ENCODE measurements at places on chromosomes 3 and 15. TPM values are rescaled to one million over a fixed set of nuclear protein-coding genes. Genes with fewer than 3 reads are reported as not detected.
A peak's percentile ranks its signal among the peaks of the same experiment; 100 is the strongest.

DNA sequence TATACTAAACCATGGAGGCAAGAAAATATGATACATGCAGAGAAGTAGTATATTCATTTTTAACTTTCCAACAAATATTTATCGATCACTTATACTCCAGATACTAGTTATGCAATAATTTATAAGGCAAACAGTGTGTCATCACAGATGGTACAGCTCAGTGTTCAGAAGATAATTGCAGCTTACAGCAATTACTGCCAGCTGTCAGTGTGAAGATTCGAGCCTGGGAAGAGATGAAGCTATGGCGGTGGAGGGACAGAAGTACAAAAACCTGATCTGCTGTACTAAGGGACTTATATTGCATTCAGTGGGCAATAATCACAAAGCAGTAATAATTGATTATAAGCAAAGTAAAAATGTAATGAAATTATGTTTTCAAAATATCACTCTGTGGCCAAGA is 170.6 kb upstream of the EPHA3 start:
- no peak overlapping the region for H3K27ac ChIP-seq
- no peak for DNase-seq
- H3K36me3 ChIP-seq, result no peaks in the 10 kb centered on the region
- H3K4me1 ChIP-seq, result no peaks in the 10 kb centered on the region
- no peaks in the 10 kb centered on the region for H3K27me3 ChIP-seq

- no peaks in the 10 kb centered on the region for H3K36me3 ChIP-seq
- DNase-seq, result no peak
- H3K4me3 ChIP-seq, result no peak overlapping the region
Measured at GRCh38 chr3:146881356-146881755, 276.2 kb upstream of the PLSCR5 start.

DNA sequence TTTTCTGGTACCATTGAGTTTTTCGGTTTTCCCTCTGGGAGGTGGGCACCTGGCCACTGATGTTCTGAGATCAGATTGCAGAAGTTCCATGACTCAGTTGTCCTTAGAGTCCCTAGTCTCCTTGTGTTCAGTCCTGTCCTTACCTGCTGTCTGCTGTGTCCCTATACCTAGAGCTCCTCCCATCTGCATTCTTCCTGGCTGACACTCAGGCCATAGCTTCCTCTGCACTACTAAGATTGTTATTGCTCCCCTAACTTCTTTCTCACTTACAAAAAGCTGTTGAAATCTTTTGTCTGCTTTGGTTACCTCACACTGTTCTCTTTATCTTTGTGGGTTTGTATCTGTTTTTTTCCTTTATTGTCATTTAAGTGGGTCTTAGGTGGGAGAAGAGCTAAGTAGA is 13.2 kb downstream of the USP3 start:
- DNase-seq, result no peak
- peaks cover 46% of the 10 kb centered on the region for H3K4me1 ChIP-seq
- no peak overlapping the region for H3K27ac ChIP-seq

GRCh38 chr3:84074767-84075166 is 884.0 kb upstream of the CADM2 start:
- H3K27ac ChIP-seq, result no peak overlapping the region
- H3K36me3 ChIP-seq, result no peaks in the 10 kb centered on the region
- no peak for DNase-seq
- H3K4me1 ChIP-seq, result no peaks in the 10 kb centered on the region

DNA sequence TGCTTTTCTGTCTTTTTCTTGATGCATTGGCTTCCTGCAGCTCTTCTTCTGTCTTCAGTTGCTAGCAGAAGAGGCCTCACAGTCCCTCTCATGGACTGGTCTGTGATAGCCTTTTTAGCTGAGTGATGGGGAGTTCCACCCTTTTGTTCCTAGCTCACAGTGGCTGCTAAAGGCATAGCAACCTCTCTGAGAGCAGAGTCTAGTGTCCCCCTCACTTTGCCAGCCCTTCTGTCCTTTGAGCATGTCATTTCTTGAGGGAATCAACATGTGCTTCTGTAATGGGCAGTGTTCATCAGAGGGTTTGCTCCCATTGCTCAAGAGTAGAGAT is 44.4 kb downstream of the GAP43 start:
- peaks cover 27% of the 10 kb centered on the region for H3K4me1 ChIP-seq
- H3K36me3 ChIP-seq, result no peaks in the 10 kb centered on the region
- no peak for DNase-seq
- H3K4me3 ChIP-seq, result no peak overlapping the region

DNA sequence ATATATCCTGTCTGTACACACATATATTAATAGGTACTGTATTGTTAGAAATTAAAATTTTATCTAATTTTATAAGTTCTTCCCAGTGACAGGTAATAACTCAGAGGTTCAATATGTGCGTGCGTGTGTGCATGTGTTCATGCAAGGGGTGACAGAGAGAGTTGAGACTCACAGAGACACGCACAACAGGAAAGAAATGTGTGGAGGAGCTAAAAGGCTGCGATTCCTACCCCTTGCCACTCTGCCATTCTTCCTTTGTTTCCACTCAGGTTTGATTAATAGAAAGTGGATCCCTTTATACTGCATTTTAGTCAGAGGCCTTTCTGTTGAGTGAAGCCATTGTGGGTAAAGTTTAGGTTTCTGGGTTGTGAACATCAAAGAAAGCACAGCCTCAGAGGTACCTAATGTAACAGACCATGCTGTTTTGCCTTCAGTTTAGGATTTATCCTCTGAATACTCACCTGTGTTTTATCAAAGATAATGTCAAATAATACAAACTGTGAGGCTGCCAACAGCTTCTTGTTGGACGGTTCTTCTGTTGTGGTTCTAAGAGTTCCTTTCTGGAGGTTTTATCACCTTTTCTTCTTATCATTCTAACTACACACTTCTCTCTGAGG is 182.3 kb downstream of the EPHA3 start:
- no peaks in the 10 kb centered on the region for H3K4me1 ChIP-seq
- no peak overlapping the region for H3K27ac ChIP-seq
- no peaks in the 10 kb centered on the region for H3K36me3 ChIP-seq

DNA sequence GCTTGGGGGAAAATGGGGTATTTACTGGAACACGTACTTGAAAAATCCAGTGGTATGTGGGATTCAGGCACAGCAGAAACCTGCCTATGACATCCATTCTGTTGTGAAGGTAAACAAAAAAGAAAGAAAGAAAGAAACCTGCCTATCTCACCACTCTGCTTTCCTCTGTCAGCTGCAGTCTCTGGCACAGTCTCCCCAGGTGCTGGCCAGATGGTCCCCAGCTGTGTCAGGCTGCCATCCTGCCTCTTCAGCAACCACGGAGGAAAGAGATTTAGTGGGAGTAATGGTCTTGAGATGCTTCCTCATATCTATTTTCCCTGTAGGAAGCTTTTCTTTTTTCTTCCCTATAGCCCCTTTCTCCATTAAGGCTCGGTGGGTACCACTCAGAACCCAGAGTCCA is 2.5 kb upstream of the PXYLP1 start:
- no peak for DNase-seq
- H3K27me3 ChIP-seq, result peaks cover 11% of the 10 kb centered on the region
- H3K36me3 ChIP-seq, result peaks cover 11% of the 10 kb centered on the region
- H3K4me3 ChIP-seq, result no peak overlapping the region
- no peak overlapping the region for H3K27ac ChIP-seq

DNA sequence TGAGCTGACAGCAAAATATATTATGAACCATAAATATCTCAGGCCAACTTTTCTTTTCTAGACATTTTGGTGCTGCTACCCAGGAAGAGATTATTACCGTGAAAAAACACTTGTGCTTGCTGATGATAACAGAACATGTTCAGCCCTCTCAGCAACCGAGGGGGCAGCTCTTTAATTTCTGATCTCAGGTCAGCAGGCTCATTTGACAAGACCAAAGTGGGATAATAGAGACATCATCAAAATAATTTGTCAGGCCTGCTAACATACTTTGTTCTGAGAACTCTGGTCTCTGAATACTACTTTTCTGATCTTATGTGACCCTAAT is 645.9 kb upstream of the KCNMB2 start:
- no peaks in the 10 kb centered on the region for H3K4me1 ChIP-seq
- H3K4me3 ChIP-seq, result no peak overlapping the region
- no peak for DNase-seq

The EXD1 gene
- total RNA-seq, result not detected

GRCh38 chr15:52653431-52653964 is 25.7 kb downstream of the ATOSA start:
- H3K36me3 ChIP-seq, result peaks cover 32% of the 10 kb centered on the region
- peaks cover 9% of the 10 kb centered on the region for H3K4me1 ChIP-seq
- DNase-seq, result no peak
- no peaks in the 10 kb centered on the region for H3K27me3 ChIP-seq
- H3K27ac ChIP-seq, result no peak overlapping the region
- H3K4me3 ChIP-seq, result no peak overlapping the region

GRCh38 chr3:156668073-156668763 is 6.2 kb upstream of the TIPARP start:
- DNase-seq, result no peak
- no peak overlapping the region for H3K27ac ChIP-seq
- H3K4me1 ChIP-seq, result peaks cover 53% of the 10 kb centered on the region
- H3K4me3 ChIP-seq, result no peak overlapping the region
- no peaks in the 10 kb centered on the region for H3K27me3 ChIP-seq

DNA sequence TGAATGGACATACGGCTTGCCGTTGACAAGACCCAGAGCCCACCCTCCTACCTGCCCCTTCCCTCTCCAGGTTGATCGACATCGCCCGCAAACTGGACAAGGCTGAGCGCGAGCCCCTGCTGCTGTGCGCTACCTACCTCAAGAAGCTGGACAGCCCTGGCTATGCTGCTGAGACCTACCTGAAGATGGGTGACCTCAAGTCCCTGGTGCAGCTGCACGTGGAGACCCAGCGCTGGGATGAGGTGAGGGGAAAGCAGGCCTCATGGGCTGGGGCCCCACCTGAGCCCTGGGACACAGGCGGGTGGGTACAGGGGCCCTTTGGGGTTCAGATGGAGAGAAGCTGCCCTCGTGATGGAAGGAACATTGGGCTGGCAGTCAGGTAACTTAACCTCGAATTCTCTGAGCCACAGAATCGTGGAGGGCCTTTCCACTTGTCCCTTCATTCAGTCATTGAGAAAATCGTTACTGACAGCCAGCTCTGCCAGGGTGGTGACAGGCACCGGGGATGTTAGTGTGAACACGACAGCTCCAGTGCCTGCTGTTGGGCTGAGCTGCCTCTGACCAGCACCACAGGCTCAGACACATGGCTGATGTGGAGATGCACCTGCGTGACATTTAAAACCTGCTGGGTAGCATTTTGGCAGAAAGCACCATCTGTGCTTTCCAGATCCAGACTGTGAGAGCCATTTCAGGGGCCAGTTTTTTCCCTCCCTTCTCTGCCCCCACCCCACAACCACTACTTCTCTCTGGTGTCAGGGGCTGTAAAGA is 25.6 kb upstream of the RHO start:
- H3K4me3 ChIP-seq, result no peak overlapping the region
- DNase-seq, result no peak
- no peak overlapping the region for H3K27ac ChIP-seq
- H3K36me3 ChIP-seq, result no peaks in the 10 kb centered on the region
- no peaks in the 10 kb centered on the region for H3K4me1 ChIP-seq

The TRAIP gene
- 21.0 TPM for total RNA-seq

- no peak for DNase-seq
- peak overlapping the region; percentile 97 for H3K27ac ChIP-seq
- H3K27me3 ChIP-seq, result no peaks in the 10 kb centered on the region
- H3K4me3 ChIP-seq, result peak overlapping the region; percentile 94
Measured at GRCh38 chr3:150602426-150603152, 532 bp upstream of the SELENOT start.

DNA sequence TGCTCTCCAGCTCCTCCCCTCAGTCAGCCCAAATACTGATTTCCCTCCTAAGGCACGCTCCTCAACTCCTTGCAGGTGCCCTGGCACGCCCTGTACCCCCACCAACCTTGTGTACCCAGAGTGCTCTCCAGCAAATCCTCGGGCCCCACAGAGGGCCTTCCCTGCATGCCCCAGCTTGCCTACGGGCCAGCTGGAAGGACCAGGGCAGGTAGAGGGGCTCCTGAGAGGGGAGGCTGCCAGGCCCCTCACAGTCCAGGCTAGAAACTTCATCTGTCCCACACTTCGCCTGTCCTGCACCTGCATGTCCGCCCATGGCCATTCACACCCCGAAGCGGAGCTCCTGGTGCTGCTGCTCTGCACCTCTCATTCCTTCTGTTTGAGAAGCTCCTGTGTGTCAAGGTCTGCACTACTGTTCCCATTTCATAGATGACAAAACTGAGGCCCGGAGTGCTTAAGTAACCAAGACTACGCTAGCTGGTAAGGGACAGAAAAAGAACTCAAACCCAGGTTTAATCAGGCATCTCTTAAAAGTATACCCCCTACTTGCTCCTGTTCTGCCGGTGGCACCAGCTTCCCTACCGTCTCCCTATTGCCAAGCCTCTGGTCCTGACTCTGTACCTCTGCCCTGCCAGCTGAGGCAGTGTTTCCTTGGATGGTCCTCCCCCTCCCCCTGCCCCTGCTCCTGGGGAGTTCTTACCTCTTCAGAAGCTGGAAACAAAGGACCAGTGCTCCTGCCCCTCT is 35.6 kb downstream of the ZXDC start:
- no peak overlapping the region for H3K27ac ChIP-seq
- no peaks in the 10 kb centered on the region for H3K4me1 ChIP-seq
- peaks cover 9% of the 10 kb centered on the region for H3K36me3 ChIP-seq

DNA sequence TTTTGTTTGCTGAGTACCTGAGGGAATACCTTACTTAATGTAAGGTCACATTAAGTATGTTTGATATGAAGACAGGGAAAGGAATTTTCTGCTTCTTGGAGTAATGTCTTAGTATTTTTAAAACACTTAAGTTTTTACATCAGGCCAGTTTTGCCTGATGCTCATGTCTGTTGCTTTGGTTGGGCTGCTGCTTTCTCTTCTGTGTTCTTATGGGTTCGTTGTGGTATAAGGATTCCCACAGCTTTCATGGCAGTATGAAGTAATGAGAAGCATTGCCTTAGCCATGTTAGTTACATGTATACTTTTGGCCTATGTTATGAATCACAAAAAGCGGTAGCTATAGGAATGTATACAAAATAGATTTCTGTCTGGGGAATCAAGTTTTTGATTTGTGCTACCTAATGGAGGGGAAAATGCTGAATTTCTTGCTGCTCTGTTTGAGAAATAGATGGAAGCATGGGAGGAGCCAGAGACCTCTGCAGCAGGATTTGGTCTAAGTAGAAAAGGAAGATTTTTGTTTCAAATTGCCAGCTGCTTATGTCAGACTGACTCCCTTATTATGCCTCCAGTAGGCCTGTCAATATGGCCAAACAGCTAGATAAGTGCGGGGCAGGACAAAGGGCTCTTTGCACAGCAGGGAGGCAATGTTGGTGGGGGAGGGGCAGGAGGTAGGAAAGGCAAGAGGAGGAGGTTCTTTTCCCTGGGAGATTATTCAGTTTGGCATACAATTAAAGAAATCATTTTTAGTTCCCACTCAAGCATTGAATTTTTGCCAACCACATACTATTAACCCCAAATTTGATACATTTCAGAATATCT is 5.2 kb downstream of the SETD5 start:
- peak overlapping the region; percentile 37 for H3K27ac ChIP-seq
- no peaks in the 10 kb centered on the region for H3K27me3 ChIP-seq
- H3K4me3 ChIP-seq, result no peak overlapping the region
- H3K36me3 ChIP-seq, result peaks cover 41% of the 10 kb centered on the region

The CD200R1 gene
- total RNA-seq, result 3.4 TPM
